GDM1 (cell line): ENCODE measurements at places on chromosomes 12 and 14.

- DNase-seq, result no peak
These were observed 429.1 kb downstream of the FLRT2 start for GRCh38 chr14:85959063-85959462.

GRCh38 chr12:97177481-97177880 is 270.4 kb downstream of the NEDD1 start:
- DNase-seq, result no peak

DNA sequence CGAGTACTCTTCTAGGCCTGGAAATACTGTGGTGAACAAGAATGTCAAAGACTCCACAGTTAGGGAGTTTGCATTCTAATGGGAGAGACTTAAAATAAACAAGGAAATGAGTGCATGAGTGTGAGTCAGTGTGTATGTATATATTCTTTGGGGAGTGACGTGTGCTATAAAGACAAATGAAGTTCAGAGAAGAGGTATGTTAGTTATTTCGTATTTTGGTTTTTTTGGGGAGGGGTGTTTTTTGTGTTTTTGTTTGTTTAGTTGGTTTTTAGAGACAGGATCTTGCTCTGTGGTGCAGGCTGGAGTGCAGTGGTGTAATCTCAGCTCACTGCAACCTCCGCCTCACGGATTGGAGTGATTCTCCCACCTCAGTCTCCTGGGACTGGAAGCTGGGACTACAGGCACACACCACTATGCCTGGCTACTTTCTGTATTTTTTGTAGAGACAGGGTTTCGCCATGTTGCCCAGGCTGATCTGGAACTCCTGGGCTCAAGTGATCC is 74.3 kb downstream of the SRGAP1 start:
- no peak for DNase-seq

DNA sequence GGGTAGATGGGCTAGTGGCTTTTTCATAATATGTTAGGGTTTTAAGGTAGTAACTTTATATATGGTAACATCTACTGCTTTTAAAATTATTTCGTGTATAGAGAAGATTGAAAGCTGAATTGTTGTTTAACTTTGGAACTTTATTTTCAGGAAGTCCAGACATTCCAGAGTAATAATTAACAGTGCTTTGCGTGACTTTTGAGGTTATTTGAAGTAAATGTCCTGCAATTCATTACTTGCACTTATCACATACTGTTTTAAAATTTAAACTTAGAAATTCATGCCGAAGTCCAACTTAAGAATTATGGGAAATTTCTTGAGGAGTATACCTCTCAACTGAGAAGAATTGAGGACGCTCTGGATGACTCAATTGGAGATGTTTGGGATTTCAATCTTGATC is 3.3 kb downstream of the WASHC4 start:
- no peak for DNase-seq

DNA sequence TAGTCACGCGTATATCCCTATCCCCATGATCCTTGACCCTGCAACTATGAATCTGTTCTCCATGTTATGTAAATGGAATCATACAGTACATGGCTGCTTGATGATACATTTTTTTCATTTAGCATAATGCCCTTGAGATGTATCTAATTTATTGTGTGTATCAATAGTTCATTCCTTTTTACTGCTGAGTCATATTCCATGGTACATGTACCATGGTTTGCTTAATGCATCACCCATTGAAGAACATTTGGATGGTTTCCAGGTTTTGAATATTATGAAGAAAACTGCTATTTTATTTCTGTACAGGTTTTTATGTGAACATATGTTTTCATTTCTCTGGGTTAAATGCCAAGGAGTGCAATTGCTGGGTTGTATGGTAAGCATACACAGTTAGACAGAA is 4.0 kb upstream of the RNASE10 start:
- no peak for DNase-seq

DNA sequence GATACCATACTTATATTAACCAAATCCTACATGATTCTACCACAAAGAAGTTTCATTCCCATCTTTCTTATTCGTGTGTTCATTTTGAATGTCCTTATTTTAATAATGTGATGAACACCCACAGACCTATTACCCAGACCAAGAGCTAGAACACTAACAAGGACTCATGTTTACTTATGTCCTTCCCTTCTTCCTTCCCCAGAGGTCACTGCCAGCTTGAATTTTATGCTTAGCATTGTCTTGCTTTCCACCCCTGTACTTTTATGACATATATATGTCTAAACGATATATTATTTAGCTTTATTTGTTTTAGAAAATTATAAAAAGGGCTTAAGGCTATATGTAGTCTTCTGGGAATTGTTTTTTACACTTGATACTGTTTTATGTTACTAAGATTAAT is 238.6 kb downstream of the LRIG3 start:
- DNase-seq, result no peak

- DNase-seq, result no peak
These were observed 260.8 kb upstream of the TBX3 start for GRCh38 chr12:114944736-114945135.

DNA sequence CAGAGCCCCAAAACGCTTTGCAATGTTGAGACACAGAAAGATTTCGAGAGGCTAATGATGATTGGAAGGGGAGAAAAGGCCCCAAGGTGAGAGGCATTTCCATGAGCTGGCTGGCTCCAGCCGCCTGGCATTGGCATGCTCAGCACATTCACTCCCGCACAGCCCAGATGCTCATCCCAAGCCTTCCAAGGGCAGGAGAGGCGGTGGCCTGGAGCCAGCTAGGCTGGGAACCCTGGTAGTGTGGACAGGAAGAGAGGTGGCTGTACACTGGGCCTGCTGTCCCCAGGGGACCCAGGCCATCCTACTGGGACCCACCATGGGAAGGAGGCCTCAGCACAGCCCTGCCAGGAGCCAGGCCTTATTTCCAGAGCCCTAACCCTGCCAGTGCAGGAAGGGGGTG is 72.2 kb downstream of the SPTB start:
- no peak for DNase-seq

DNA sequence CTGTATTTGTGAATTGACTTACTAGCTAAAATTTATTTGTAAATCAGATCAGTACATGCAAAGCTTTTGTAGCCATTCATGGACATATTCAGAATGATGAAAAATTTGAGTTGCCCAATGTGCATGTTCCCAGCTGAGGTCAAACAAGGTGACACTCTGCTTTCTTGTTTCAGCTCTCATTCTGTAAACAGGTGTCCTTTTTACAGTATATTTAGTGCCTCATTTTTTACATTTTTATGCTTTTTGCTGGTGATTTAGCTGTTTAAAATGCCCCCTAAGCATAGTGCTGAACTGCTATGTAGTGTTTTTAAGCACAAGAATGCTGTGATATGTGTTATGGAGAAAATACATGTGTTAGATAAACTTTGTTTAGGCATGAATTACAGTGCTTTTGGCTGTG is 76.3 kb downstream of the MIA2 start:
- no peak for DNase-seq

GRCh38 chr12:94721173-94721572 is 70.8 kb upstream of the TMCC3 start:
- DNase-seq, result no peak

- DNase-seq, result no peak
These were observed 26.4 kb downstream of the FAM222A start for GRCh38 chr12:109739747-109740693.

DNA sequence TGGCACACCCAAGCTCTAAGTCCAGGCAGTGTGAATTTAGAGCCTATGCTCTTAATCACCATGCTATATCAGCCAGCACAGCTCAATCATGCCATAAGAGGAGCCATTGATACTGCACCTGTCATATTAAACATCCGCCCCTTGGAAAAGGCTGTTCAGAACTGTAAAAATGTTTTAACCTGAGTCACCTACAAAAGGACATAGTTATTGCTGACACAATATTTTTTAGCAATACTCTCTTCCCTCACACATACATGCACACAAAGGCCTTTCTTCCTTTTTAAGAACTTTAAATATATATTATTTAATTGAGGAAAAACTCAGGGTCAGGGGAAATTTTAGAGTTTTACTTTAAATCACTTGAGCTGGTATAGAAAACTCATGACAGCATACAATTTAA is 83.5 kb upstream of the ATXN7L3B start:
- no peak for DNase-seq
